ENCODE measurements at places on chromosomes 4 and X.
A peak's percentile ranks its signal among the peaks of the same experiment; 100 is the strongest.

- no peak for DNase-seq
Observed at GRCh38 chr4:36230534-36230933, 13.8 kb downstream of the ARAP2 start.

GRCh38 chrX:79270401-79270800, 96.7 kb downstream of the ITM2A start:
- peak; percentile 90 for DNase-seq

GRCh38 chr4:109560687-109561461, 828 bp downstream of the MCUB start:
- peak; percentile 71 for DNase-seq

DNA sequence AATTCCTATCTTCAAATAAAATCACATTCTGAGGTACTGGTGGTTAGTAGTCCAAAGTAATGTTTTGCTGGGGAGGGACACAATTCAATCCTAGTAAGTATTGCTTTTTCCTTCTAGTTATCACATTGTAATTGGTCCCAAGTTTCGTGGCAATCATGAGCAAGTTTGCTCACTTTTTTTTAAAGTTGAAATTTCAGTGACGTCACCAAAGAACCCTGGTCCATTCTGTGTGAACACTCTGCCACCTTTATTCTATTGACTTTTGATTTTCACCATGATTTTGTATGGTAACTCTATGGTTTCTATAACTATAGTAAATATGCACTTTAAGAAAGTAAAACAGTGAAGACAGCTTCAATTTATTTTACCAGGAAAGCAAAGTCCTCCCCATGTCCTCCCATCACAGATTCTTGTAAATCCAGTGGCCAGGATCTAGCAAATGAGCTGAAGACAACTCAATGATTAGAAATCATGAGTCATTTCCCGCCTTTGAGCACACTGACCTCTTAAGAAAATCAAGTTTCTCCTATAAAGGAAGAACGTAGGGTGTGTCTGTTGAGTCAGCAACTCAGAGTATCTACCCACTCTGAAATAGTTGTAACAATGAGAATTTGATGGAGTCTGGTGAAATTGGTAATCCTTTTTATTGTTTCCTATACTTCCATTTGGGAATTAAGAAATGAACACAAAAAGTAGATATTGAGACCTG, 1306.6 kb upstream of the PABPC4L start:
- DNase-seq = no peak

DNA sequence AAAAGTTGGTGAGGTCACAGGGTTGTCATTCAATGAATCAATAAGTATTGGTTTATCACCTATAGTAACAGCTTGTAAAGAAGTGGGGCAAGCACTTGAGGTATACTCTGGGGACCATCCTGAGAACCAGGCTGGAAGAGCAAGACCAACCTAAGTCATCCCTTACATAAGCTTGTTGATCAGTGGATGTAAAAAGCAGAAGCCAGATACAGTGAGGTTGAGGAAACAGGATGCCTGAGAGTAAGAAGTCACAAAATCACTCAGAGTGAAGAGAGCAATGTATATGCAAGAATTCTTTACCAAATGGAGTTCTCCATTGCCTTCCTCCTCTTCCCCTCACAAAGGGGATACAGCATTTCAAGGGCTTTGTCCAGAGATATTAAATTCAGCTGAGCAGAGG, 76.3 kb upstream of the PACRGL start:
- no peak for DNase-seq

- DNase-seq = no peak
Observed at GRCh38 chr4:52684896-52685295, 25.8 kb upstream of the USP46 start.

DNA sequence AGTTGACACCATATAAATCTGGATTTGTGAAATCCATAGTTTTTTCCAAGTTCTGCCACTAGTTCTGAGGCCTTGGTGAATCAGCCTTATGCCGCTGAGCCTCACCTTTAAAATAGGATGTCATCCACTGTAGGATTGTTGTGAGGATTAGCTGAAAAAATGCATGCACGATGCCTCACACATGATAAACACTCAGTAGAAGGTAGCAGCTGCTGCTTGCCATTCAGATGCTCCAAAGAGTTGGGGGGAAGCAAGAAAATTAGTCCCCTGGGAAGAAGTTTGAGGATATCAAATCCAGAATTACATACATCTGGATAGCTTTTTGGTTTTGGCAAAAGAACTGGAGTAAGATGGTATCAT, 7.4 kb downstream of the MMAA start:
- DNase-seq = no peak

GRCh38 chrX:103519389-103519788, at the start of gene RAB40A:
RAB40A (minus strand) TSS chrX:103519489; CDS start chrX:103500756, 18,733 bp downstream.
- DNase-seq = no peak

- peak; percentile 45 for DNase-seq
Observed at GRCh38 chr4:107863850-107864371, 39.2 kb downstream of the SGMS2 start.

DNA sequence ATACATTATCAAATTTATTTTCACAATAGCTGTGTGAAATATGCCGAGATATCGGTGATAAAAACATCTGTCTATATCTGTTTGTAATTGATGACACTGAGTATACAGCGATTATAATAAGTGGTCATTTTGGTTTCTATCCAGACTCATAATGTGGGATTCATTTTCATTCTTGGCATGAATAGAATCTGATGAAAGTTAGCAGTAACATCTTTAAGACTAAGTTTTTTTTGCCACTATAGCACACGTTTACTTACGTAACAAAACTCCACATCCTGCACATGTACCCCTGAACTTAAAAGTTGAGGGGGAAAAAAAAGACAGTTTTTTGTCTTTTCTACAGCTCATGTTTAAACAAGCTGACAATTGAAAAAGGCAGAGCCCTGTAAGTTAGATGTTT, 86.4 kb downstream of the PPA2 start:
- DNase-seq = no peak

DNA sequence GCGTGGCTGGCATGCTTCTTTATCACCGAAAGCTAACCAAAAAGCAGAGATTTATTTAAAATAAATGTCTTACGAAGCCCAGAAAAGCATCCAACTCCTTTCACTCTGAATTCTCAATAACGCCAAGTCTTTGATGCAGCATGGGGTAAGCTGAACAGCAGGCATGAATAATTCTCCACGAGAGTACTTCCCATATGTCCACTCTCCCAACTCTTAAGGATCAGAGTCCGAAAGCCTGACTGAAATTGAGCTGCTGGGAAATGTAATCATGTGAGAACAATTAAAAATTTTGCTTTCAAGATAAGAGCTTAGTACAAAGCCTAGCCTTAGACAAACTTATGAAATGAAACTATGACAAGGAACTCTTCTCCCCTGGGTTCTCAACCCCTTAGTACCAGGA, 7.5 kb upstream of the SLC39A8 start:
- no peak for DNase-seq

DNA sequence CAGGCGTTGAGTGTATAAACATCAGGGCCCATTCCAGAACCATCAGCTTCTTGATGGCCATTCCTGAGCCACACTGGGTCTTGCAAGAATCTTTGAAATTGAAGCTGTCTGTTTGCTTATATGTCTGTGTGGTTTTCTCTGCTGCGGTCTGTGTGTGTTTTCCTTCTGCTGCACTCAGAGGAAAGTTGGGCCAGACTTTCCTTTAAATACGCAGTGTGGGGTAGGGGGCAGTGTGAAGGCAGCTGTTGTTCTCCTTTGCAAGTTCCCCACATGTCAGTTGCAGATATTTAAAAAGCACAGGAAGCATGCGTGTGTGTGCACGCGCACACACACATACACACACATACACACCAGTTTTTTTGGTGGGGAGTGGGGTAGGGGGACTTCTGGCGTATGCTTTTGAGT, 32.1 kb downstream of the CCKAR start:
- DNase-seq = peak; percentile 20

- no peak for DNase-seq
Observed at GRCh38 chr4:153112041-153112441, 92.2 kb upstream of the TRIM2 start.

GRCh38 chr4:33088713-33089112, 2368.5 kb downstream of the PCDH7 start:
- DNase-seq = no peak

GRCh38 chr4:19130866-19131265, 1109.3 kb upstream of the LCORL start:
- no peak for DNase-seq

DNA sequence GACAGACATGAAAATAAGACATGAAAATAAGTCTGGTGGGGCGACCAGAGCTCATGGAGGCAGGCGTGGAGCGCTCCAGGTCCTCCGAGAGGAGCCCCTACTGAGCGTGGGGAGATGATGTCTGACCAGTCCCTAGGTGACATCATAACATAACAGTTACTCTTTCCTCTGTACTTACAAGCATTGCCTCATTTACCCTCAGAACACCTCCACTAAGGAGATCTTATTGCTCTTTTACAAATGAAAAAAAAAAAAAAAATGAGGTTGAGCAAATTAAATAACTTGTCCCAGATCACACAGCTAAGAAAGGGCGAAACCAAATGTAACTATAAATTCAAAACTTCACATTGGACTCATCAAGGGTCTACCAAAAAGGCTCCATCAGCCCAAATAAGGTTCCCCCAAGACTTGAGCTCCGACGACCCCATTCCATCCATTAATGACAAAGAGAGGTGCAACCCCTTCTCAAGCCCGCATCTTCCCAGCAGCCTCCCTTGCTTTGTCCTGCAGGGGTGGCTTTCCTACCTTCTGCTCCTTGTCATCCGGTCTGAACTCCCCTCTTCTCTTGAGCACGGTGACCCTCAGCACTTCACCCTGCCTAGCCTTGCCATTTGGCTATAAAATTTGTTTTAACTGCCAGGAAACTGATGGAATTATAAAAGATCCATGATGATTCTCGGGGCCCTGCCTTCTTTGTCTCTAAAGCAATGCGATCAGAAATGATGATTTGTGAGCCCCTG, 246.7 kb downstream of the DHX15 start:
- no peak for DNase-seq

DNA sequence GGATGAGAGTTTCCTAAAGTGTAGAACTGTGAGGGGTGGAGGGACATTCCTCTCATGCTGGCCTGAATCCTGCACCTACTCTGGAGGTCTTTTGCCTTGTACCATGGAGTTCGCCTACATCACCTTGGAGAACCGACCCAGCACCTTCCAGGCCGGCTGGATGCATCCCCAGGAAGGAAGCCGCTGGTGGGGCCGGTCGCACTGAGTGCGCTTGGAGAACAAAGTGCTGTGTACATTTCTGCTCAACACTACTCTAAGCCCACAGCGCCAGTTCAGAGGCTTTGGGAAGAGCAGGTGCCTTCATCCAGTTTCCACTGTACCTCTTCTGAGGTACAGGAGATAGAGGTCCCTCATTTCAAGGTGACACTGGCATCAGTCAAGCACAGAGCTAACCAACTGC, 15.4 kb upstream of the IRF2 start:
- DNase-seq = no peak

- DNase-seq = no peak
Observed at GRCh38 chr4:29549342-29549741, 1170.8 kb upstream of the PCDH7 start.

GRCh38 chr4:83989835-83990234, 453.9 kb downstream of the GPAT3 start:
- DNase-seq = no peak

- no peak for DNase-seq
Observed at GRCh38 chr4:133316909-133317308, 167.8 kb downstream of the PCDH10 start.

DNA sequence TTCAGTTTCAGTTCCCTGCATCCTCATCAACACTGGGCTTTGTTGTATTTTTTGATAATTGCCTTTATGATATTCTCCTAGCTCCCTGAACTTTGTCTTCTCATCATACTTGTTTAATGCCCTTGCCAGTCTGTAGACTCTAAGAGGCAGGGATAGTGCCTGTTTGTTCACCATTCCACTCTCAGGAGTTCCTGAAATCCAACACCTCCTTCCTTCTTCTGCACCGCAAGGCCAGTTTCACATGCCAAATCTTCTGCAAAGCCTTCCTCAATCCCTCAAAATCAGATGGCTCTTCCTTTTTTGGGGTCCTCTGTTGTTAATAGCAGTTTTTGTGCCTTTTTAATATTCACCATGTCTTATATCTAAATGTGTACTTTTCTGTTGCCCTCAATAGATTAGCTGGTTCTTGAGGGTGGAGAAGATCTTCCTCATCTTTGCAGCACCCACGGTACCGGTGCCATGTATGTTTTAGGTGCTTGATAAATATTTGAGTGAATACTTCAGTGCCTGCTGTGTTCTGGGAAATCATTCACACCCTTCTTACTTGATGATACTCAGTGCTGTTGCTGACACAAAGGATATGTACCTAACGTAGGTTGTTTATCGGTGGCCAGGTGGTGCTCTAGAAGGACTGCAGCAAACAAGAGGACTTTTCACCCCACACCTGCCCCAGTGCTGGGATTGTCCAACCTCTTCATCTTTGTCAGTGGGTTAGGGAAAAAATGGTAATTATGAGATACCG, 85.3 kb upstream of the LIMCH1 start:
- no peak for DNase-seq

GRCh38 chr4:86032476-86033022, 327.3 kb downstream of the MAPK10 start:
- DNase-seq = no peak

- peak; percentile 7 for DNase-seq
Observed at GRCh38 chr4:121336706-121337105, 44.1 kb downstream of the QRFPR start.

DNA sequence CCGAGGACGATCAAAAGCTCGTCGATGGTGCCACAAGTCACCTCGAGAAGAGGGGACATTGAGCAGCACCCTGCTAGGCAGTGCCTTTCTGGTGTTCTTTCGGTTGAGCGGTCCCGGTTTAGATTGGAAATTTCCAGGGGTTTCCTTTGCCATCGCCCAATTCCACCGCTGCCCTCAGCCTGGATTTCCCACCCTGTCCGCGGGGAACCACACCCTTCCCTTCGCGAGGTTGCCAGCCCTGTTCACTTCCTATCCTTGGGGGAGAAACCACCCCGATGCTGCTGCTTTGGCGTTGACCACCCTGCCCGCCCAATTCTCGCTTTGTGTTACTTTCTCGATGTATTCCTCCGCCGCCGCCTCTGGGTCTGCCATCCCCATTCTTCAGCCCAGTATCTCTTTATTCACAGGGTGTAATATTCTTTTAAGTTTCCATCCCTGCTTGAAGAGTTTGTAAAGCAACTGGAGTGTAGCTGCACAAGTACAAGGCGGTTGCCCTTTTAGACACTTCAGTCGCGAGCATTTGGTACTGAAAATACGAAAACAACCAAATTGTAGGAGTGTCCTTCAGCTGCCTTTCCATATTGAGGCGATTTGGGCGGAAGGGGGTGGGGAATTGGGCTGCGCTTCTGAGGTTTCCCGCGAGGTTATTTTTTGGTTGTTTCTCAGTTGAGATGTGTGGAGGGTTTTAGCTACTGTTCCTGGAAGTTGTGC, 1.1 kb downstream of the OGT start:
- peak; percentile 71 for DNase-seq

DNA sequence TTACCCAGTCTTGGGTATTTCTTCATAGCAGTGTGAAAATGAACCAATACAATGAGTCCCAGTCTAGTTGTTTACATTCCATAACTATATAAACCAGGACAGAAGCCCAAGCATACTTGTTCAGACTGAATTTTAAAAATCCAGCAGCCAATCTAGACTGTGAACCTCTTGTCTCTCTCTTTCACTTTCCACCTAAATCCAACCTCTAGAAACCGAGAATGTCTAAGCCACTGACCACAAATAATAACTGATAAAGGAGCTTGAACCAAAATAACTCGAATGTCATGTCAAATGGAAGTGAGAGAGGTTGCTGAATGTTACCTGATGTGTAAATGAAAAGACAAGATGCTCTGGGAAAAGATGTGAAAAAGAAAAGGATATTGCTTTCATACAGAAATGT, 544.7 kb downstream of the NLGN4X start:
- no peak for DNase-seq
